CD4-positive, alpha-beta memory T cell (primary cell): ENCODE measurements at places on chromosomes 4 and X.

DNA sequence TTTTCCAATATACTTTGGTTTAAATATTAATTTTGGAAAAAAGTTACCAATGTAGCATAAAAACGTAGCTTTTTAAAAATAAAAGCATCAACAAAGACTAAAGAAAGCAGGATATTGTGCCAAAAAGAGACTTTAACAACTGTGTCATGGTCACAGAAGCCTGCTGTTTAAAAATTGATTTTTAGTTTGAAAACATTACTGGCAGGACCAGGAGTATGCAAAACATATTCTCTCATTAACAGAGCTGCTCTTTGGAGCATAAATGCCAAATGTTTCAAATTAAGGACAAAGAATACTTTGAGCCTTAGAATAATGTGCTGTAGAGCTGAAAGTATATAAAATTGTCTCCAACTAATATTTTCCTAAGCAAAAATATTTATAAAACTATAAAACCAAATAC lies 279.0 kb downstream of the ARAP2 start:
- DNase-seq: no peak

DNA sequence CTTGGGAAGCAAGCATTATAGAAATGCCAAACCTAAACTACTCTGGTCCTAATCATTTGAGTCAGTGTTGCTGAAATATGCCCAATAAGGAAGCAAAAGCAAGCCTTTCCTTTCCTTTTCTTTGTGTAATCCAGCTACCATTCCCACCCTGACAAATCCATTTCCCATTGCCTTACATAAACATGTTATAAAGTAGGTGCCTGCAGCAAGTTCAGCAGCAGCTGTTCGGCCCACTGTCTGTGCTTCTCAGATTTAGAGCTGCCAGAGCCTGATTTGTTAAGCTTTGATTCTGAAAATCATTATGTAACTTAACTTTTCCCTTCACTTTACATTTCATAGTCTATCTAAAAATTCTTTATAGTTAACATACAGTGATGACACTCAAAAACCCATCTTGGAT lies 148.6 kb downstream of the EPHA5 start:
- no peak for DNase-seq

- DNase-seq: no peak
These were observed 547.7 kb upstream of the DIPK2B start for GRCh38 chrX:45748369-45748774.

- DNase-seq: no peak
These were observed 240.1 kb downstream of the FRAS1 start for GRCh38 chr4:78297116-78297800.

GRCh38 chr4:79227860-79228259 lies 98.0 kb downstream of the NAA11 start:
- no peak for DNase-seq

DNA sequence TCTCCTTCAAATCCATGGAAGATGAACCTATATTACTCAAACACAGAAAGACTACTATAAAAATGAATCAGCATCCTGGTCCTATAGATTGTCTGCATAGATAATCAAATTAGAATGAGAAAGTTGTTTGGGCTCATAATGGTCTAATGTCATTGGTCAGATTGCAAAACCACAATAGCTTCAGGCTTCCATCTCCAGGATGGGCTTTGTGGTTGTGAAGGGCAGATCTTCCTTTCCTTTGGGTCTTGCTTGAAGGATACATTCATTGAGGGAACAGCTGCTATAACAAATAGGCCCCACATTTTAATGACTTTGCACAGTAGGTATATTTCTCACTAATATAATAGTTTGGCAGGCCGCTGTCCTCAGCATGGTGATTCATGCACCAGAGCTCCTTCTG lies 94.3 kb downstream of the REPS2 start:
- DNase-seq: no peak

DNA sequence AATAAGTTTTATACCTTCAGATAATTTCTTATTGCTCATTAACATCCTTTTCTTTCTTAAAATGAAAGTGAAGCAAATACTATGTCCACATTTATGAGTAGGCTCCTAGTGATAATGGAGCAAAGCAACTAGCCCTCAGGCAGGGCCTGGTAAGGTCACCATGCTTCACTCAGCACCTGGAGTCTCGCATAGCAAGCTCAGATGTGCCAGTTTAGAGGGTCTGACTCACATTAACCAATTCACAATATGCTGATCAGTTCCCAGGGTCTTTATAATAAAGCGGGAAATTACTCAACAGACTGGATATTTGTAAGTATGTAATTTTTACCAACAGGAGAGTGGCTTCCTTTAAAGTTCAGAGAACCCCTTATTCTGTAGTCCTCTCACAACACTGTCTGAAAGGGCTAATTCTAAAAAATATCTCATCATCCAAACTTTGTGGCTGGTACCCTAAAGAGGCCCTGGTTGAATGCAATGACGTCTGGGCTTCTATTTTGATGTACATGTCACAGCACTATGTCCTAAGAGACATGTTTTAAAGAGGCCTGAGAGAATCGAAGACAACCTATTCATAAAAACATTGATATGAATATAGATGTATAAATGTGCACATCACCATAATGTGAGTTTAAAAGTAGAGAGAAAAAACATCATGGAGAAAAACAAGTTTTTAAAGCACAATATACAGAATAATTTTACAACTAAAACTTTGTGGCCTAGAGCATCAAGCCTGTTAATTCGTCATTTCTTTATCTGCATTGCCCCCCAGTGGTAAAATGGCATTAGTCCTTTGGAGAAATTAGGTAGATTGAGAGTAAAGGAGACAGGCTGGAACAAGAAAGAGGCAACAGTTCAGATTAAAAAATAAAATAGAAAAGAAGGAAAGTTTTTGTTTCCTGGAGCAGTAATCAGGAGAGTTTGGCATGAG lies 44.3 kb downstream of the IL21 start:
- peak; percentile 58 for DNase-seq

GRCh38 chr4:8343262-8343966 lies 73.9 kb downstream of the HTRA3 start:
- no peak for DNase-seq

GRCh38 chr4:181962321-181962720 lies 280.9 kb upstream of the TENM3 start:
- no peak for DNase-seq

DNA sequence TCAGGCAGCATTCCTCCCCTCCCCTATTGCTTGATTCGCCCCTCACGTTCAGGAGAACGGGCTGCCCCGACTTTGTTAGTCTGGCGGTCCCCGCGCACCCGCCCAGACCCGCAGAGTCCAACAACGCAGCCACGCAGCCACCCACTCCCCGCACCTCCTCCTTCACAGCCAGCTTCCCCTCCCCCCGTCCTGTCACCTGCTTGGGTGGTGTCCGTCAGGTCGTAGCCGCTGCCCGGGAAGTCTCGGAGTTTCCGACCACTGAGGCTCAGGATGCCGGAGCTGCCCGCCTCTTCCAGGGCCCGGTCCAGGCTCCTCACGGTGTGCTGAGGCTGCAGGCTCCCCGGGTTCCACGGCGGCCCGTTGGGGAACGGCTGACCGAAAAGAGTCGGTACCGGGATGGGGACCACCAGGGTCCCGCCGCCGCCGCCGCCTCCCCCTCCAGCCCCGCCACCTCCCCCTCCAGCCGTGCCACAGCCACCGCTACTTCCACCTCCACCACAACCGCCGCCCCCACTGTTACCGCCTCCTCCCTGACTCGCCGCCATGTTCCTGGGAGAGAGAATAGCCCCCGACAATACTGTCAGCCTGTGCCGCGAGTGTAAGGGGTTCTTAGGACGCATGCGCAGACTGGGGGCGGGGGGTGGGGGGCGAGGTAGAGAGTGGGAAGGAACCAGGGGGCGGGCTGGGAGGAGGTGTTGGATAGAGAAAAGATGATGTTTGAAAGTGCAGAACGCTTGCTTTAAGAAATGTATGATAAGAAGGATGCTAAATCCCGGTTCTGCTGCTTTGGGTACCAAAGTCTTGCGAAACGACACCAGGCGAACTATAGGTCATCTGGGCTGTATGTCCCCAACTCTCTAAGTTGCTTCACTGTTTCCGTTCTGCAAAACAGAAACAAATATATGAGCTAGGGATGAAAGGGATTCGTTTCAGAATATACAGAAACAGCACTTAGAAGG lies at the start of gene LRCH2:
Gene LRCH2 (minus strand): TSS at position 600 of the 959 bp plus-strand sequence. CDS start 55 bp downstream, at position 545.
- DNase-seq: no peak

GRCh38 chr4:181807771-181808170 lies 435.4 kb upstream of the TENM3 start:
- DNase-seq: no peak

- DNase-seq: peak; percentile 33
These were observed 13.5 kb downstream of the HERC3 start for GRCh38 chr4:88605736-88606135.

DNA sequence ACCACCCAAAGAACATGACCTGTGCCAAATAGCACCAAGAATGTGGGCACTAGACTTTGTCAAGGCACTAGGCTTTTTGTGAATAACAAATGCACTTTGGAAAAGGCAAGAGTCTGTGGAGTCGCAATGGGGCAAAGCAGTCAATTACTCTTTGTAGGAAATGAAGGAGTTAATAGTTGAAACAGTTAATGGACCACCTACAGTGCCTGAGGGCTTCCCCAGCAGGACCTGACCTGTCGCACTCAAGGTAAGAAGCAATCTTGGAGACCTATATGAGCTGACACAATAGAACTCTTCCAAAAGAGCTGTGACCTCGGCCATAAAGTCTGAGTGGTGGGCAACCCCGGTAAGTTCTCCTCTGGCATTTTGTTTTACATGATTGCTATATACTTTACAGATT lies 49.2 kb upstream of the CAPN6 start:
- DNase-seq: no peak

- DNase-seq: no peak
These were observed 56.3 kb downstream of the ATP8A1 start for GRCh38 chr4:42600578-42600977.

GRCh38 chr4:108034565-108034964 lies 44.9 kb downstream of the HADH start:
- no peak for DNase-seq

DNA sequence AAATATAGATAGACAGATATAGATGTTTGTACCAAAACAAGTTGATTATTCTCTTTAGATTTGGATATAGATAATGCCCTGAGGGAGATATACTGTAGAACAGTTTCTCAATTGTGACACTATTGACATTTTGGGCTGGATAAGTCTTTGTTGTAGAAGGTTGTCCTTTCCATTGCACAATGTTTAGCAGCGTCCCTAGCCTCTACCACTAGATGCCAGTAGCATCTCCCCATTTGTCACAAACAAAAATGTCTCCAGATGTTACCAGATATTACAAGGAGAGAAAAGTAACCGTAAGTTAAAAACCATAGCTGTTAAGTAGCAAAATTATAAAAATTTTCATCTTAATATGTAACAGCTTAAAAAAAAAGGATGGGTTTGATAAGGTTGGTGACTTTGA lies 2595.3 kb downstream of the ARAP2 start:
- DNase-seq: no peak

DNA sequence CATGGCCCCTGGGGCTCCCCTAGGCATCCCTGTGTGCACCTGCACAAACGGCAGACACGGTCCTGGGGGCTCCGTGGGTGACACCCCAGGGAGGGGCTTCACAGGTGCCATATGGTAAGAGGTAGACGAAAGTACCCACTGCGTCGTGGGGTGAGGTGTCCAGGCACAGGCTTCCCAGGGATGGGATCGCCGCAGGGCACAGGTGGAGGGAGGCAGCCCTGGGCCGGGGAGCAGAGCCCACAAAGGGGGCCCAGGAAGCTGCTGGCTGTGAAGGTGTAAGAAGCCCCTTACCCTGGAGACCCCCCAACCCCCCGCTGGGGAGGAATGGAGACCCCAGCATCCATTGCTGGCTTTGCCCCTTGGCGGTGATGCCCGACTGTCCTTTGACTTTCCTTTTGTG lies 10.9 kb downstream of the SH3TC1 start:
- no peak for DNase-seq

DNA sequence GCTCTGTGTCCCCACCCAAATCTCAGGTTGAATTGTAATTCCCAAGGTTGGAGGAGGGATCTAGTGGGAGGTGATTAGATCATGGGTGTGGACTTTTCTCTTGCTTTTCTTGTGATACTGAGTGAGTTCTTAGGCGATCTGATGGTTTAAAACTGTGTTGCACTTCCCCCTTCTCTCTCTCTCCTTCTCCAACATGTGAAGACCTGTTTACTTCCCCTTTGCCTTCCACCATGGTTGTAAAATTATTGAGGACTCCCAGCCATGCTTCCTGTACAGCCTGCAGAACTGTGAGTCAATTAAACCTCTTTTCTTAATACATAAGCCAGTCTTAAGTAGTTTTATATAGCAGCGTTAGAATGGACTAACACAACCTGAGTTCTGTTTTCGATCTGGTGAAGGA lies 738.2 kb downstream of the ARAP2 start:
- no peak for DNase-seq

- DNase-seq: no peak
These were observed 41.2 kb downstream of the ATP10D start for GRCh38 chr4:47526281-47526680.

- DNase-seq: no peak
These were observed 60.9 kb upstream of the IBSP start for GRCh38 chr4:87738483-87738882.

DNA sequence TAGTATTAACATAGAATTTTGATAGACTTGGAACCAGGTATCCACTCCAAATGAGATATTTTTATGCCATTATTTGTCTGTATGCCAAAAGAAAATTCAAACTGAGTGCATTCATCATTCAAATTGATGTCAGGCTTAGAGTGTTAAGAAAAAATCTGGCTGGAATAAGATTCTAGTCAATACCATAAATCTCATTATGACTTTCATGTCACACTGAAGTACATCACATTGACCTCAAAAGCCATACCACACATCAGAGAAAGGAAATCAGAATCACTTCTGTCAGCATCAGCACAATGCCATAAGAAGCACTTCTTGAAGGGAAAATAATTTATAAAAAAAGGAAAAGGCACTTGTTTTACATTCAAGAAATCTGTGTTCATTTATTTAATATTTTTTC lies 119.0 kb upstream of the BMP3 start:
- DNase-seq: no peak

DNA sequence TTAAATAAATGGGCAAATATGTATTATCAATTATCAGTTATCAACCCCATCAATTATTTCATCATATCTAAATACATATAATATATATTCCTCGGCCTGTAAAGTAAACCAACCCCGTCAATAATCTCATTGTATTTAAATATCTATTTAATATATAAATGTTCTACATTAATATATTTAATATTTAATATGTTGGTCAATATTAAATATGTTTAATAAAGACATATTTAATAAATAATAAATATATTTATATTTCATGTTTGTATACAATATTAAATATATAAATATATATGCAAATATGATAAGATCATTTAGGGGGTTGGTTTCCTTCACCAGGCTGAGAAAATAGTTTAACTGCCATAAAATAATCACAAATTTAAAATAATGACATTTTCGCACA lies 6.4 kb upstream of the TMEM144 start:
- DNase-seq: no peak
